Inflammatory macrophage (primary cell): ENCODE measurements at places on chromosomes 5 and 9.

DNA sequence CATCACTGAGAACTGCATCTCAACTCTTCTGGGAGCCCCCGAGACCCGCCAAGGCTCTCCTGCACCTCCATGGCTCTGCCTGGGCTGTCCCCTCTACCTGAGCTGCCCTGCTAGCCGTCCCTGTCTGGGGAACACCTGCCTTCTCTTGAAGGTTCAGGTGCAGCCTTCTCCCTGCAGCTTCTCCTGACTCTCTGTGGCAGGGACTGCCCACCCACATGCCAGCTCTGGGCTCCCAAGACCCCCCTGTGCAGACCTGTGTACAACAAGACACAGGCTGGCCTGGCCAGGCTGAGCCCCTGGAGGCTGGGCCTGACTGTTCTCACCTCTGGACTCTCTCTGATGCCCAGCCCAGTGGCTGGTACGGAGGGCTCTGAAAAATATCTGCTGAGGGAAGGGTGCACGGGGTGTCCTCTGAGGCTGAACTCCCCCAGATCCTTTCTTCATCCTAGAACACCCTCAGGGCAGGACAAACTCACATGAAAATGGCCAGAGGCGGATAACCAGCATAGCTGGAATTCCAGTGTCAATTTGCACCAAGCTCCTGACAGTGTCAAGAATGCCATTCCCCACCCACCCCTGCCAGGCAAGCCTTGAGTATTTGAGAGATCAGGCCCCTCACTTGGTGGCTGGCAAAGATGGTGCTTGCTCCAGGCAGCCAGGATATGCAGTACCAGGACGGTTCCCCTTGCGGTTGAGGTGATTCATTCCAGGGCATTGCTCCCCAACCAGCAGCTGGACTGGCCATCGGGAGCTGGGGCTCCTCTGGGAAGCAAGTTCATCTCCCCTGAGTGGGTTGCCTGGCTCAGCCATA lies 40.9 kb upstream of the SLC25A51 start:
- no peak for DNase-seq

- DNase-seq = no peak
Measured at GRCh38 chr5:168006456-168007130, 284.9 kb upstream of the WWC1 start.

GRCh38 chr5:154053468-154053867 lies 14.7 kb downstream of the MFAP3 start:
- no peak for DNase-seq

- no peak for DNase-seq
Measured at GRCh38 chr5:53429706-53430105, 50.7 kb upstream of the FST start.

DNA sequence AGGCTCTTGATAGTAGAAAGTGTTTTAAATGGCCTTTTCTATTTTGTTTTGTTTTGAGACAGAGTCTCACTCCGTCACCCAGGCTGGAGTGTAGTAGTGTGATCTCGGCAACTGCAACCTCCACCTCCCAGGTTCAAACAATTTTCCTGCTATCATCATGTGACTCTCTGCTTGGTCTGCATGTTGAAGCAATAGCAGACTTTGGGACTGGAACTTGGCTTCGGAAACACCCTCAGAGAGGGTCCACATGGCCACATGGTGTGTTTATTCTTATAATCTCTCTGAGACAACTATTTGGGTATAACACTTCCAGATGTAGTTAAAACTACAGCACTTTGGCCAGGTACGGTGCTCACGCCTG lies 10.9 kb downstream of the SLC1A1 start:
- DNase-seq = no peak

- peak; percentile 58 for DNase-seq
Measured at GRCh38 chr9:81609782-81610739, 79.3 kb downstream of the TLE1 start.

GRCh38 chr9:129109537-129109903 lies 1.1 kb downstream of the CRAT start:
- DNase-seq = peak; percentile 30

DNA sequence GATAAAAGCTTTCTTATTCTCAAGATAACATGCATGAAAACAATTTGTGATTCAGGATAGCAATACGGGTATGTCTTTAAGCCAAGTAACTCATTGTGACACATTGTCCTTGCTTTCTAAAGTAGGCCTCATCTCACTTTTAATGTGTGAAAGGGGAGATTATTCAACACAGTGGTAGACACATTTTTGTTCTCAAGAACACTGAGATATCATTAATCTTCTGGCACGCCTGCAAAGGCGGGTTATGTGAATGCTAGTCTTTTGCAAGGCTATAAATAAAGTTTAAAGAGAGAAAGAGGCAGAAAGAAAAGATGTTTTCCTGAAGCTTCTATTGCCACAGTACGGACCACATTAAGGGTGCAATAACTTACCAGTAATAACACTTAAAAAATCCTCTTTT lies 181.8 kb upstream of the MEF2C start:
- DNase-seq = no peak

DNA sequence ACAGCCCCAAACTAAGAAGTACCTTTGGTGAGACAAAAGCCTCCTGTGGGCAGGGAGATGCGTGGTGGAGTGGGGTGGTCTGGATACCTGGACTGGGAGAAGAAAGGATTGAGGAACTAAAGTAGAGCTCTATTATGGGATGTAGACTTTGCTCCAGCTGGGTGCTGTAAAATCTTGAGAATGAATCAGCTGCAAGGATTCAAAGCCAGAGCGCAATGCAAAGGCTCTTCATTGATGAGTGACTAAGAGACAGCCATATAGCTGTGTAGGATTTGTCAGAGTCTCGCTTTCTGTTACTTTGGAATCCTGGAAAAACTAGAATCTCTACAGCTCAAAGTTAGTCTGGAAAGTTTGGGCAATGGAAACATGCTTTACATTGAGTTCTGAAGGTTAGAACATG lies 159.9 kb downstream of the TAF11L14 start:
- DNase-seq = no peak

DNA sequence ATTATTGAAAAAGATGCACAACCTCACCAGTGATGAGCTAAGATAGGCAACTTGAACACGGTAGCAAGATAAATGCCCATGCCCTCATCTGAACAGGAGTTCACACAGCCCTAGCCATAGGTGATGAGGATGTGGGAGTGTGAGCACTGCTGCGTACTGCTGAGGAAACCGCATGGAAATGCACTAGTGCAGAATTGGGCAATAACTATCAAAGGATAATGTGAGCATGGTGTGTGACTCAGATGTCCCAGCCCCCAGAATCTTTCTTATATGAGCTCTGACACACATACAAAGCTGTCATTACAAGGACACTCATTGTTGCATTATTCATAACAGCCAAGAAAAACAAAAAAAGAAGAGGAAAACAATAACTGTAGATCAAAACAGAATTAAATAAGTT lies 521.2 kb downstream of the IRX1 start:
- no peak for DNase-seq

DNA sequence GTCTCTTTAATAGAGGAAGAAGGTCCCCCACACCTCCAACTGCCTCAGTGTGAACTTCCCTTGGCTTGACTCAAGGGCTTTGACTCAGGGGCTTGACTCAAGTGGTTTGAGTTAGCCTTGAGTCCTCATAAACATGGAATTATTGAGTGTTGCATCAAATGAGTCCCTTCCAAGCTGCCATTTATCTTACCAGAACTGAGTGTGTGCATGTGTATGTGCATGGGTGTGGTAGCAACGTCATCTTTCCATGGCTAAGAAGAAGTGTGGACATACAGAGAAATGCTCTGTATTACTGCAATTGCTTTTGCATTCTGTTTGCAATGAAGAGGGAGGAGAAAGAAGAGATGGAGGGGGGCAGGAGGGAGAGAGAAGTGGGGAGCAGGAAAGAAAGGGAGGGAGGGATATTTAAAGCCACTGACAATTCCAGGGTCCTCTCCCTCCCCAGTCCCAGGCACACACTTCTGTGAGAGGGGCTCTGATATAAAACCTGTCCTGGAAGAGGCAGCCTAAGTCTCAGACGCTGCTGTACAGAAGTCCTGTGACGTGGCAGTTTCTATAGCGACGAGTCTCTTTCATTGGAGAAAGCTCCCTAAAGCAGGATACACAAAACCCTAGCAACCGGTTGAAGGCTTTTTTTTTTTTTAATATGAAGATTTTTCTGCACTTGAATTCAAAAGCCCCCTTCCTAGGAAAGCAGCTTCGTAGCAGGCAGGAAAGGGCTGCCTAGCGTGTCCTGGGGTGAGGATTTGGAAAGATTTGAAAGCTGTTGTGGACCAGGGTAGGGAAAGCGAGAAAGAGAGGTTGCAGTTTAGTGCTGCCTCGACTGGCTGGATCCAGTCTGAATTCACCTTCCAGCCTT lies 93.3 kb upstream of the MAP1B start:
- DNase-seq = no peak
